Kidney epithelial cell (primary cell): ENCODE measurements at places on chromosomes 11 and 22. TPM values are rescaled to one million over a fixed set of nuclear protein-coding genes. Genes with fewer than 3 reads are reported as not detected.

GRCh38 chr11:60161766-60162165, 21.1 kb downstream of the MS4A6A start:
- DNase-seq = no peak

DNA sequence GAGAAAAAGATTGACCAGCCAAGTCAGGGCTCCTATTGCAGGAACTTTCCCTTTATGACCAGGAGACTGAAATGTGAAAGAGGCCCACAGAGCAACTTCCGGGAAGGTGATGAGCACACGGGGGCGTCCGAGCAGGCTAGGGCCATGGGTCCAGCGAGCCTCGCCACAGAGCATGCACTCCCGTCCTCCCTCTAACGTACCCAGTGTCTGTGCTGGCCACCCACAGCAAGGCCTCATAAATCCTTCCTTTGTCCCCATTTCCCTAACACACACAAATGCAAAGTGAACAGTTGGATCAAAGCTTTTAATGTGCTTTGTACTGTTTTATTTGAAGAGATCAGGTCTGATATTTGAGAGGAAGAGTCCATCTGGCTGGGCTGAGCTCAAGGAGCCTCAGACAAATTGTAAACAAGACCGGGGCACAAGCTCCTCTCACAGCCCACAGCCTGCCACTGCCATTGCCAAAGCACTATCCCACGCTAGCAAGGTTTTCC, 44.3 kb downstream of the BLID start:
- DNase-seq = no peak

DNA sequence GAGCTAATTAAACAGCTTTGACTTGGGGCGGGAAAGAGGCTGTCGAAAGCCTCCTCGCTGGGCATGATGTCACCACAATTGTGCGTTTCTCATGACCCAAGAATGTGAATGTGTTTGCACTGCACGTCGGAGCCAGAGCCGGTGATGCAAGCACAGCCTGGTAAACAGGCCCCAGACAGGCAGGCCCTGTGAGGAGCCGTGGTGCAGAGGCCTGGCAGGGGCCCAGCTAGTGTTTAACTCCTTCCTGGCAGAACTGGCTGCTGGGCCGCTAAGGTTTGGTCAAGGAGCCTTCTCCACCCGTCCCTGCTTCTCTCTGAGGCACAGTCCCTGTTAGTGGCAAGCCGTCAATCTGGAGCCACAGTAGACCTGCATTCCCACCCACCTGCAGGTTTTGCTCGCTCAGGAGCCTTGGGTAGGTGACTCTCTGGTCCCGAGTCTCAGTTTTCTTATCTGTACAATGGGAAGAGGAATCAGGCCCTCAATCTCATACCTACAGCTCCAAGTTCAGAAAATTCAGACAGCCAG, 25.4 kb upstream of the SMTN start:
- peak; percentile 88 for DNase-seq

Gene CHID1
- total RNA-seq = 90.0 and 121 TPM in 2 replicates

Gene PELI3
- 2.3 and 5.0 TPM in 2 replicates for total RNA-seq

Gene APLNR
- not detected in 2 replicates for total RNA-seq

Gene TRIM48
- total RNA-seq = not detected in 2 replicates

Gene MS4A6A
- total RNA-seq = 0.55 and 2.3 TPM in 2 replicates
